H9 (cell line): ENCODE measurements at places on chromosomes 12 and 14. TPM values are rescaled to one million over a fixed set of nuclear protein-coding genes. Genes with fewer than 3 reads are reported as not detected.

- peak; percentile 9 for DNase-seq
These were observed 10.6 kb upstream of the ATF1 start for GRCh38 chr12:50753232-50753769.

- DNase-seq, result no peak
These were observed 222.5 kb upstream of the GRIP1 start for GRCh38 chr12:66901138-66901932.

DNA sequence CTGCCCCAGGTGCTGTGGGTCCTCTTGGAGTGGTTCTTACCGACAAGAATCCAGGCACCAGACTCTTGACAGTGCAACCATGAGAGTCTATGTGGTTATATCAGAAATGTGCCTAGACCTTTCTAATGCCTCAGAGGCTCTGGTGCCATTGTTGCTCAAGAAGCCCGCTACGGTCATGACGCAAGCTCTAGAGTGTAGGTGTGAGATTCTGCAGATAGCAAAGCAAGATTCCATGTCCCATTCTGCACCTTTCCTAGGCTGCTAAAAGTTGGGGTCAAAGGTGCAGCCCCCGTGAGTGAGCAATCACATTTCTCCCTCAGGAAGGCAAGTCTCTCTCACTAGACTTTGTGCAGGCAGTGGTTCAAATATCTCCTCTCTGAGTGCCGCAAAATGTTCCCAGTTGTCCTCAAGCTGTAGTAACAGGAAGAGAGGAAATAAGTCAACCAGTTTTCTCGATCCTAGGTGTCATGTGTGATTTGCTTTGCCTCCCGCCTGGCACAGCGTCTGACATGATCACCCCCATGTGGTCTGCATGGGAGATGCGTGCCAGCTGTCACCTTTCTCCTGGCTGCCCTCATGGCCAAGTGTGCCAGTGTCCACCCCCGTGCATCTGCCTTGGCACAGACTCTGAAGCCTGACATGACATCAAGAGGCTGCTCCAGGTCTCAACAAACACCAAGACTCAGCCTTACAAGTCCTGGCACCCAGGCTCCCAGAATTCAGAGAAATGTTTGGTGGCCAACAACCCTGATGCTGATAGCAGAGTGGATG is 122.5 kb upstream of the COCH start:
- DNase-seq, result no peak

GRCh38 chr12:106091446-106091820 is 47.3 kb downstream of the NUAK1 start:
- DNase-seq, result no peak

DNA sequence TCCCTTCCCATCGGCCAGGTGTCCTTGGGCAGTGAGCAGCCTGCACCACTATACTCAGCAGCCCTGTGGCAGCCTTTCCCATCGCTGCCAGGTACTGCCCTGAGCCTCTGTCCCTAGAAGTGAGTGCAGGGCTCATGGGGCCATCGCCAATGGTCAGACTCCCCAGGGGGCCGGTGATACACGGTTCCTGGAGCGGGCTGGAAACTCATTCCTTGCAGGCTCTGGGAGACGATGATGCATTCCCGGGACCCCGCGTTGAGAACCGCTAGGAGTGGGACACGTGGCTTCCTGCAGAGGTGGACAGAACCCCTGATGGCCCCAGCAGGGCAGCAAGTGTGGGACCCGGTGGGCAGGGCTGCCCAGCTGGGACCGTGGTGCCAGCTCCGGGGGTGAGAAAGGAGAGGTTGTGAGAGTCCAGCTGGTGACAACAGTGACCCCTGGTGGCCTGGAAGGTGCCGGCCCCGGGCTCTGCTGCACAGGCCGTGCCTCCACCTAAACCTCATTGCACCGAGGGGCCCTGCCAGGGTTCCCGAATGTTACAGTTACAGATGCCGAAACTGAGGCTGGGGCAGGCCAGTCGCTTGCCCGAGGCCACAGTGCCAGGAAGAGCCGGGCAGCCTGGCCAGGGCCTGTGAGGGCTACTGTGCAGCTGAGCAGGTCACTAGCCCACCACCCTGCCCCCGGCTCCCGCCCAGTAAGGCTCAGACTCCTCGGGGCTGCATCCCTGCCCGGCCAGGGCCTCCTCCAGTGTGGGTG is 33.8 kb downstream of the FBRSL1 start:
- DNase-seq, result peak; percentile 82

- DNase-seq, result no peak
These were observed 327.5 kb upstream of the DIO2 start for GRCh38 chr14:80538633-80539375.

GRCh38 chr12:111193067-111193466 is 175.8 kb downstream of the PHETA1 start:
- DNase-seq, result no peak

DNA sequence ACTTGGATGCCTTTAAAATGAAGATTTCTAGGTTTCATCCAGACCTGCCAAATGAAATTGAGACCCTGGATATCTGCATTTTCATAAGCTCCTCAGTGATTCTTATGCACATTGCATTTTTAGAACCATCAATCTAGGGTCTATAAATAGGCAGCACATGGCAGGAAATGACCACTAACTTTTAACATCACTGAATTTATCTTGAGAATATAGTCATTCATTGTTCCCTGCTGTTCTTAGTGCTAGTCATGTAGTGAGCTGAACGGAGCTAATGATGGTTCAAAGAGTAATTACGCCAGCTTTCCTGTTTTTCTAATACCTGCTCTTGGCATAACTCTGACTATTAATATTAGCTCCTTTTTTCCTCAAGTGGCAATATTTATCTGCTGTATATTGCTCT is 91.6 kb downstream of the TPH2 start:
- DNase-seq, result no peak

DNA sequence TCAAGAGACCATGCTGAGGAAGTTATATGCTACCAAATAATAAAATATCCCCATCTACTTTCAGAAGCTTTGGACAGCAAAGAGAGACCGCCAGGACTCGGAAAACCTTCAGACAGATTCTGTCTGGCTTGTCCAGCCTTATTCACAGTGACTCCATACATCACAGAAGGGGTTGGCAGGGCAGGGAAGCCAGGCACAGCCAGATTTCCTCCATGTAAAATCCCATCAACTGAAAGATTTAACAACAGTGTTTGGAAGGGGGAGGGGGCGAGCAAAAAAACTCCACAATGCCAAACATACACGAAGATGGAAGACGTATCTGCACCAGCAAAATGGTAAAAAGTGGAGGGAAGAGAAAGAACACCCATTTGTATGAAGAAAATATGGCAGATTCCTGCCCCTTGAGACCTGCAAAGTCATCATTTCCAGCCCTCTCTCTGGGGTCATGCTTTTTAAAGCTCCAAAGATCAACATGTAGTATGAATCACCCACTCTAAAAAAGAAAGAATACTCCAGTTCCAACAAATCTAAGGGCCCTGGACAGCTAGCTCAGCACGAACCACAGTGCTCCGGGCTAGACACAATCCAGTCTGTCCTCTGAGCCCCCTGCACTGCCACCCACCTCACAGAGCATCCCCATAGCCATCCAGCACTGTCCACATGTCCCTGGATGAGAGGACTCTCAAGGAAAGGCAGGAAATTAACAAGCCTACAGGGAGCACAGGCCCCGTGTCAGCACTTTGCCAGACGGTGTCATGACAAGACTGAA is 116.4 kb downstream of the DICER1 start:
- peak; percentile 14 for DNase-seq

DNA sequence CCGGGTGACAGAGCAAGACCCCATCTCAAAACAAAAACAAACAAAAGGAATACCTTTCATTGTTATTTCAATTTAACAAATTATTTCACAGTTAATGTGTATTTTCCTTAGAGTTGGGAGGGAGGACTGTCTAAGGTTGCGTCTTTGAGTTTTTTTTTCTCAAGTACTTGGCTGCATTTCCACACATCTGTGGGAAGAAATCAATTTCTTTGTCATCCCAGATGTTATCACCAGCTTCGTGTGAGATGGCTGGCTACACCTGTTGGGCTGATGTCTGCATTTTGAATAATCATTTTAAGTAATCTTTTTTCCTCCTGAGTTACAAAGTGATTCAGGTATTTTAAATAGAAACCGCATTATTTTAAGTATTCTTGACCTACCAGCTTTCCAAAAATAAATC is 59.4 kb downstream of the EML1 start:
- no peak for DNase-seq

DNA sequence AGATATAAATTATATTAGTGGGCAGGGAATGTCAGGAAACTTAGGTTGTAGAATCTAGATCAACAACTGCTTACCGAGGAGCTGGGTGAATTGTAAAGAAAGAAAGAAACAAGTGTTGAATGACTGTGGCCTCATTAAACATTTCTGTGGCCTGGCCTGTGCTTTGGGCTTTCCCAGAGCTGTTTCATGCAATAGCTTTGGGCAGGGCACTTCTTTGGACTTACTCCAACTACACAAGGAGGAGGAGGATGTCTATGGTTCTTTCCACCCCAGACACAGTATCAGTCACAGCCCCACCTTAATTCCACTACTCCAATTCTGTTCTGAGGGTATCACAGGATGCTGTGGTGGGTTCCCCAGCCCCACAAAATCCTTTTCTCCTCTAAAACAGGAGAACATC is 38.0 kb downstream of the DPF3 start:
- no peak for DNase-seq

- DNase-seq, result no peak
These were observed 541.2 kb downstream of the RPS29 start for GRCh38 chr14:49044981-49045380.

GRCh38 chr12:25052196-25052913 is 103.5 kb upstream of the BCAT1 start:
- DNase-seq, result no peak

GRCh38 chr14:91377700-91378652 is 39.6 kb downstream of the CCDC88C start:
- DNase-seq, result no peak

DNA sequence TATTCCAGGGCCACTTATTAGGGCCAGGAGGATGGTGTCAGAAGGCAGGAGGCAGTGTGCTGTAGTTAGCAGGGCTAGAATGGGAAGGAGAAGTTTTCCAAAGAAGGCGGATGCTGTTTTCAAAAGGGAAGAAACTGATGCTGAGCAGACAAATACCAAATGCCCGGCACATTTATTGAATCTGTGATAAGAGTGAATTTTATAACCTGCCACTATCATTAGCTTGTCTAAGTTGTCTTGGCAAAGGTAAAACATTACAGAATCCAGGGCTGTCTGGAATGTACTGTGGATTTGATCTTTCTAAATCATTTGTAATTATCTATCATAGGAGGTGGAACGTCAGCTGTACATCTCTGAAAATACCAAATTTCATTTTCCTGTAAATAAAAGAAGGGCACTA is 40.8 kb downstream of the NDUFA12 start:
- no peak for DNase-seq

DNA sequence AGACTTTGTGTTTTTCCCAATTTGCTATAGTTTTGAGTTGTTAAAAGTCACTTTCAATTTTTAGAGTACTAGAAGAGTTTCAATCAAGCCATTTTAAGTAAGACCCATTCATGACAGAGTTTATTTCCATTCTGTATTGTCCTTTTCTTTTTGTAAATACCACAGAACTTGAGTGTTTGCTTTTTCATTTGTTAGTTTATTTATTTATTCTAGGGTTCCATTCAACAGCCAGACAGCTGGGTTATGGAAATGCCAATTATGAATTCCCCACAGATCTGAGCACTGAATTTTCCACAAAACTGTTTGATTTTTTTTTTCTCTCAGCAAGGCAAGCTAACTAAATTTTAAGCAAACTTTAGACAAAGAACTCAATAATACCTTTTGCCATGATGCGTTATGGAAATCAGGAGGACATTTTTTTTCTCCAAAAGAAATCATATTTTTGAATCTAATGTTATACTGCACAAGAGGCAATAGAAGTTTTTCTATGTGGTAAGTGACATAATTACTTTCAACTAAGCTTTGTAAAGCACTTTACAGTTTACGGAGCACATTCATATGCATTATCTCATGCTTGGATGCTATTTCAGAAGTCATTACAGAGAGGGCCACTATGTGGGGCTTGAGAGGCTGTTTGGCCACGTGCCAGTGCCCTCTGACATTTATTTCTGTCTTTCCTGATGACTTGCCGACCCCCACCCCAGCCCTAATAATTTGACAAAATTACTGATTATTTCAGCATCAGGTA is 181.5 kb downstream of the VRK1 start:
- DNase-seq, result no peak

DNA sequence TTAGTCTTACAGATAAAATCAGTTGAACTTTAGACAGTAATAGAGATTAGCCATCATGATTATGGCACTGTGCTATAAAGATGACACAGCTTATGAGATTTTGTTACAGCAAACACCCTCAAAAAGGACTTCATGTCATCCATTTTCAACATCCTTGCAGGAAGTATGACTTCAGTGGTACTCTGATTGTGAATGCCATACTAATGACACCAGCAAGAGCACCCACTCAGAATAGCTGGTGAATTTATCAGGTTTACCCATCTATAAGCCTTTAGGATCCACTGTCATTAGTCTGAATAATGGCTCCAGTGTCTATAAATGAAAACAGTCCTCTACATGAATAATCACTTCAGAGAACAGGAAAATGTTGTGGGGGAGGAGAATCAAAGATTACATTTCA is 615.2 kb downstream of the RPS29 start:
- no peak for DNase-seq

DNA sequence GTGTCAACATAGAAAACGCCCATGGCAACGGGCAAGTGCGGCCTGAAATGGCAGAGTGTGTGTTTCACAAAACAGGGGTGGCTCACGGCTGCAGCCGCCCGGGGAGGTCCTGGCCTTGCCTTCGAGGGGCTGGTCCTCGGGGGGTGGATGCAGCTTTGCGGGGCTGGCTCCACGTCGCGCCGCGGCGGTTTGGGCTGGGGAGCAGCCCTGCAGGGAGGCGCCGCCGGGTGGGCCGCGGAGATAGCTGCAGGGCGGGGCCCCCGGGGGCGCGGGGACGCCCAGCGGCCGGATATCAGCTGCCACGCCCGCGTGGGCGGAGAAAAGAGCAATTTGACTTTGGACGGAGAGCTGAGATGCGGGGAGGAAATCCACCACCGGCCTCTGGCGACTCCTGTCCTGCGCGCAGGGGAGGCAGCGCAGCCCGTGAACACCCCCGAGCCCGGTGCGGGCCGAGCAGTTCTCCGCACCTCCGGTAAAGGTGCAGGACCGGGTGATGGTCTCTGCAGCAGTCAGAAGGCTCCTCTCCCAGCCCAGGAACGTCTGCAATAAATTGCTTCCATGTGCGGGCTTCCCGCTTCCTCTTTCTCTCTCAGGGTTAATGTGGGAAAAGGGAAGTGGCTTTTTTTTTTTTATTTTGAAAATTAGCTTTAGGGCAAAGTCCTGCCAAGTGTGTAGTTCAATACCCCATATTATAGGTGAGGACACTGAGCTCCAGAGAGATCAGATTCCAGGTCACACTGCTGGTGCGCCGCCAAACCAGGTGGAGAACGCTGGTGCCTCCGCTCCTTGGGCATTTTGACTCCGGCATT is 110.5 kb downstream of the ARF6 start:
- peak; percentile 57 for DNase-seq

GRCh38 chr12:26825459-26826016 is 7.5 kb downstream of the ITPR2 start:
- DNase-seq, result no peak

Gene PROX2
- not detected in 2 replicates for total RNA-seq

Gene DTD2
- total RNA-seq, result 14.8 and 15.6 TPM in 2 replicates

Gene PIWIL1
- not detected in 2 replicates for total RNA-seq

Gene CNTN1
- total RNA-seq, result 5.4 and 6.5 TPM in 2 replicates

Gene BRMS1L
- 11.4 and 12.9 TPM in 2 replicates for total RNA-seq

Gene OR4E2
- total RNA-seq, result not detected in 2 replicates

Gene GNB3
- 17.3 and 20.0 TPM in 2 replicates for total RNA-seq

Gene KRT73
- not detected in 2 replicates for total RNA-seq

Gene SLCO1B3
- total RNA-seq, result not detected in 2 replicates

Gene LRP6
- 60.2 and 62.4 TPM in 2 replicates for total RNA-seq

Gene RPS6KA5
- total RNA-seq, result 3.7 and 3.8 TPM in 2 replicates

Gene SLCO1B1
- total RNA-seq, result 0.09 and 0.31 TPM in 2 replicates
